ENCODE measurements at places on chromosomes 6 and 20. TPM values are rescaled to one million over a fixed set of nuclear protein-coding genes. Genes with fewer than 3 reads are reported as not detected.

Gene MEI4
- total RNA-seq = not detected

- no peaks in the 10 kb centered on the region for H3K27me3 ChIP-seq
- H3K4me3 ChIP-seq = no peak overlapping the region
- no peaks in the 10 kb centered on the region for H3K36me3 ChIP-seq
- H3K4me1 ChIP-seq = no peaks in the 10 kb centered on the region
- H3K27ac ChIP-seq = no peak overlapping the region
Measured at GRCh38 chr6:144909753-144910285, 624.7 kb downstream of the UTRN start.

Gene PGC
- 241 TPM for total RNA-seq

GRCh38 chr6:139449611-139450000 is 75.2 kb upstream of the CITED2 start:
- no peaks in the 10 kb centered on the region for H3K36me3 ChIP-seq
- H3K4me1 ChIP-seq = no peaks in the 10 kb centered on the region
- H3K27me3 ChIP-seq = no peaks in the 10 kb centered on the region
- no peak overlapping the region for H3K27ac ChIP-seq
- H3K4me3 ChIP-seq = no peak overlapping the region
- DNase-seq = no peak

DNA sequence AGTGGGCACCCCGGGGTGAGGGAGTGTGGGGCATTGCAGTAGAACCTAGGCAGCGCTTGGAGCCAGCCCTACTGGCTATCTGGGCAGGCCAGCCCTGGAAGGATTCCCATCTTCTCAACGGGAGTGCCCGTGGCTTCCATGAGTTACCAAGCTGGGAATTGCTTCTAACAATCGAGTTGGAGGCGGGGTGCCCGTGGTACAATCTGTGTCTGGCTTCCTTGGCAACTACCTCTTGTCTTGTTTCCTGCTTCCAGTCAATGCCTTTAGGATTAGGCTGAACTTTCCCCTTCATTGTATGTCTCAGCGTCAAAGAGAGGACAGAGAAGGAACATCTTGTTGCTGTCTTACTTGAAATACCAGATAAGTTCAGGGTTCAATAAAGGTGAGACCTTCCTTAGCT is 33.3 kb downstream of the PPP1R14C start:
- no peak for DNase-seq
- no peaks in the 10 kb centered on the region for H3K27me3 ChIP-seq
- H3K36me3 ChIP-seq = no peaks in the 10 kb centered on the region
- no peaks in the 10 kb centered on the region for H3K4me1 ChIP-seq

Gene EGFL8
- 7.9 TPM for total RNA-seq

Gene HRH3
- not detected for total RNA-seq

Gene SPEF1
- 5.5 TPM for total RNA-seq

GRCh38 chr6:122495612-122496011 is 24.0 kb upstream of the SERINC1 start:
- H3K27me3 ChIP-seq = no peaks in the 10 kb centered on the region
- DNase-seq = no peak
- H3K4me1 ChIP-seq = no peaks in the 10 kb centered on the region

DNA sequence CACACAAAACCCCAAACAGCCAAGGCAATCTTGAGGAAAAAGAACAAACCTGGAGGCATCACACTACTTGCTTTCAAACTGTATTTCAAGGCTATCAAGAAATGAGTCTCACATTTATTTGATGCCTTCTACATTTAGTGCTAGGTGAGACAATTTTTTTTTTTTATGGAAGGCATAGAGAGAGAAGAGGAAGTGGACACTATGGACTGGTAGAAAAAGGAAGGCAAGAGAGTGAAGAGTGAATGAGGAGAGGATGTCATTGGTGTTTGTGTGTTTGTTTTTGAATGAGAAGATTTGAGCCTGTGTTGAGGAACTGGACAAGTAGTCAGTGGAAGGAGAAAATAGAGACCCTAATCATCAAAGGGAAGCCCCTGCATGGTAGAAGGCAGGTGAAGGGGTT is 182.0 kb upstream of the JAG1 start:
- no peaks in the 10 kb centered on the region for H3K4me1 ChIP-seq
- no peaks in the 10 kb centered on the region for H3K27me3 ChIP-seq

GRCh38 chr6:34383161-34383631 is 9.3 kb downstream of the NUDT3 start:
- H3K27ac ChIP-seq = peak overlapping the region; percentile 52
- H3K4me1 ChIP-seq = peaks cover 35% of the 10 kb centered on the region
- DNase-seq = no peak
- H3K4me3 ChIP-seq = no peak overlapping the region

GRCh38 chr20:63254606-63255384 is 532 bp upstream of the NKAIN4 start:
- peaks cover 9% of the 10 kb centered on the region for H3K27me3 ChIP-seq
- no peak for DNase-seq
- H3K36me3 ChIP-seq = no peaks in the 10 kb centered on the region
- no peak overlapping the region for H3K27ac ChIP-seq
- H3K4me1 ChIP-seq = peaks cover 22% of the 10 kb centered on the region

DNA sequence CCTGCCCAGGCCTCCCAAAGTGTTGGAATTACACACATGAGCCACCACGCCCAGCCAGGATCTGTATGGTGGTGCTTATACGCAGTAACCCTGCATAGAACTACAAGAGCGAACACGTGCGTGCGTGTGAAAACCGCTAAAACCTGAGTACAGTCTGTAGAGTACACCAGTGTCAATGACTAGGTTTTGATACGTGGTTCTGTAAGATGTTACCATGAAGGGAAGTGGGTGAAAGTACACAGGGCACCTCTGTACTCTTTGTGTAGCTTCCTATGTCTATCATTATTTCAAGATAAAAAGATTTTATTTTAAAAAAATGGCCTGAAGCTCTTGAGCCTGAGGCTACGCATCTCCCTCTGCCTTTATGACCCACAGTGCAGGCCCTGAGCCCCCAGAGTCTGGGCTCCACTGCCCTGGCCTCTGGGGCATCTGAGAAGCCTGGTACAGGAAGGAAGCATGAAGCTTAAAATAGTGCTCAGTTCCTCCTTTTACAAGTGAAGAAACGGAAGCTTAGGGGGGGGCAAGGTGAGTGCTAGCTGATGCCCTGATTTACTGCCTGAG is 21.6 kb downstream of the LY86 start:
- peaks cover 9% of the 10 kb centered on the region for H3K4me1 ChIP-seq
- no peaks in the 10 kb centered on the region for H3K27me3 ChIP-seq
- DNase-seq = peak; percentile 45
- no peak overlapping the region for H3K27ac ChIP-seq
- no peak overlapping the region for H3K4me3 ChIP-seq

Gene RSPO3
- total RNA-seq = 0.22 TPM

Gene PROKR2
- total RNA-seq = not detected

Gene KHDC1L
- not detected for total RNA-seq

Gene VEGFA
- total RNA-seq = 462 TPM

Gene FABP7
- not detected for total RNA-seq

DNA sequence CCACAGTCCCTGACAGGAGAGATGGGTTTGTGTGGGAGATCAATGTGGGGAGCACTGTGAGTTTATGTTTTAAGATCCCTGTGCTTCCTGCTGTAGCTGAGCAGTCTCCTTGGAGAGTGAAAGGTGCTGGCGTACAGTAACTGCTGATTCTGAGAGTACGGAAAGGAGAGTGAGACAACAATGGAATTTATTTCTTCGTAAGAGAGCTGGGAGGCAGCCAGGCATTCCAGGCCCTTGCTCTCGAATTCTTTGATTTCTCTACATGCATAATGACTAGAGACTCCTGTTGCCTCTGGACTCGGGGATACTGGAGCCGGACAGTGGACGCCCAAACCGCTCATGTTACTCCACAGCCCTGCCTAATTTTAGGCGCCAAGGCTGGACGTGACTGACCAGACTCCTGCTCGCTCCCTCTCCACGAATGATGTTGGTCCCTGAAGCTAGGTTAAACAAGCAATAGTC is 131.0 kb upstream of the PHACTR1 start:
- peak; percentile 38 for DNase-seq
- peaks cover 4% of the 10 kb centered on the region for H3K4me1 ChIP-seq
- peak overlapping the region; percentile 9 for H3K4me3 ChIP-seq

Measured in upper lobe of left lung (tissue), 6 donors.